ENCODE measurements at places on chromosomes 4 and X. TPM values are rescaled to one million over a fixed set of nuclear protein-coding genes. Genes with fewer than 3 reads are reported as not detected.

DNA sequence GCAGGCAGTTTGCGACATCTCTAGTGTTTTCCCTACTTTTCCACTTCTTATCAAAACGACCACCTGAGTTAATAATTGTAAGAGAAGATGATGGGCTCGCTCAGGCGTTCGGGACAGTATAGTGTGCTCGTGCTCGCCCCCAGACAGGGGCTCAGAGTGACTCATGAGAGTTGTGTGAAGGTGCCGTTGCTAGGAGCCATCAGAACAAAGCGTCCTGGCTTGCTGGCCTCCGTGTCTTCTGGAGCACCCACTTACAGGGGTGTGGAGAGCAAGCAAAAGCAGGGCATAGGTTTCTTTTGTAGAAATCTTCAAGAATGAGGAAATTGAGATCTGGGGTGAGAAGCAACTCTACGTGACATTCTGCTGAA lies 73.0 kb upstream of the ADGRG2 start:
- peak overlapping the region; percentile 76 for H3K27ac ChIP-seq
- H3K36me3 ChIP-seq: no peaks in the 10 kb centered on the region
- H3K27me3 ChIP-seq: no peaks in the 10 kb centered on the region
- peaks cover 24% of the 10 kb centered on the region for H3K4me1 ChIP-seq
- no peak for DNase-seq
- peak overlapping the region; percentile 18 for H3K4me3 ChIP-seq

DNA sequence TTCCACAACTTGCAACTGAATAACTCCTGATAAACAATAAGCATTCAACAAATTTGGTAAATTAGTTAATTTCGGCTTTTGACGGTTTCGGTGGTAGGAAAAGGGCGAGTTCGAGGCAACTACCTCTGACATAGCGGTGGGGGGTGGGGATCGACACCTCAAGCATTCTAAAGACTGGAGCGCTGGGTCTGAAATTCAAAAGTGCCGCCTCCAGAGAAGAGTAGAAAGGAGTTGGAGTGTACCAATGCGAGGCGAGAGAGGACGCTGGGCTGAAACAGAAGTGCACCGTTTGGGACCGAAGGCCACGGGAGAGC lies 725 bp downstream of the SMC1A start:
- DNase-seq: no peak
- peak overlapping the region; percentile 93 for H3K27ac ChIP-seq
- peaks cover 20% of the 10 kb centered on the region for H3K36me3 ChIP-seq
- H3K4me1 ChIP-seq: peaks cover 28% of the 10 kb centered on the region

VCX3A gene
- not detected for total RNA-seq

DNA sequence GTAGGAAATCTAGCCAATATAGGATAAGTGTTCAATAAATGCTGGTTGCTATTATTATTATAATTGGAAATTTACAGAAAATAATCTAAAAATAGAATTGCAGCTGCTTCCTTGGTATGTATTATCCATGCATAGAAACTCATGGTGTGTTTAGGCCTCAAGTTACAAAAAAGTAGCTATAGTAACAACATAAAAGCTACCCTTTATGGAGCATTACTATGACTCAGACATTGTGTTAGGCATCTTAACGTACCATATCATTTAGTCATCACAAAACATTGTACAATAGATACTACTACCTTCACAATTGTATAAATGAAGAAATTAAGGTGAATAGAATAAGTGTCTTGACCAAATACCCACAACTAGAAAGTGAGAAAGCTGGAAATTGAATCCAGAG lies 126.9 kb upstream of the NRK start:
- DNase-seq: no peak
- H3K27me3 ChIP-seq: no peaks in the 10 kb centered on the region
- H3K27ac ChIP-seq: no peak overlapping the region
- no peaks in the 10 kb centered on the region for H3K4me1 ChIP-seq

DNA sequence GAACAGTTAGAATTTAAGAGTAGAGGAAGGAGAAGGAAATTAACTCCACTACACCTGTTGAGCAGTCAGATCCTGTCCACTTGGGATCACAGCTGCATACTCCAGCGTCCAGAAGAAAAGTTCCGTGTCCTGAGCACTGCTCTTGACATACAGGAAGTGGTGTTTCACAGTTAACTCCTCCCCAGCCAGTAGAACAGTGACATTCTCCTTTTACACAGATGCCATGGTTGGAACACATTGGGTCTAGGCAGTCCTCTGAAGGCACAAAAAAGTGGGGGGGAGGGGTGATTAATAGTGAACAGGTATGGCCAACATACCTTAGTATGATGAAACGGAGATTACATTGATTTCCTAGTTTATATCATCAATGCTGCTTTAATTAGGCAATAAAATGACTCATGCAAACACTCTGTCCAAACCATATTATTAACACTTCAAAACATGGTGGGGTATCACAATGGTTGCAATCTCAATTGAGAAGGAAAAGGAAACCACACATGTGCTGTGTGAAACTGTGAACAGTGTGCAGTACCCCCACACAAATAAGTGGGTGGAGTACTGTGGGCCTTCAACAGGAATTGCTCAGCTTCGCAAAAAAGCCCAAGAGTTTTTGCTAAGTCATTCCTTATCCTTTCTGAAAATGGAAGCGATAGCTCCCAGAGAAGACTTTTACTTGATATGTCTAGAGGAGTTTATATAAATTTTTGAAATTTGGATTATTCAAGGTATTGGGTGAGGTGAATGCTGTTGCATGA lies 295.6 kb downstream of the SH2D1A start:
- H3K4me1 ChIP-seq: peaks cover 5% of the 10 kb centered on the region
- no peaks in the 10 kb centered on the region for H3K27me3 ChIP-seq
- H3K27ac ChIP-seq: no peak overlapping the region

DNA sequence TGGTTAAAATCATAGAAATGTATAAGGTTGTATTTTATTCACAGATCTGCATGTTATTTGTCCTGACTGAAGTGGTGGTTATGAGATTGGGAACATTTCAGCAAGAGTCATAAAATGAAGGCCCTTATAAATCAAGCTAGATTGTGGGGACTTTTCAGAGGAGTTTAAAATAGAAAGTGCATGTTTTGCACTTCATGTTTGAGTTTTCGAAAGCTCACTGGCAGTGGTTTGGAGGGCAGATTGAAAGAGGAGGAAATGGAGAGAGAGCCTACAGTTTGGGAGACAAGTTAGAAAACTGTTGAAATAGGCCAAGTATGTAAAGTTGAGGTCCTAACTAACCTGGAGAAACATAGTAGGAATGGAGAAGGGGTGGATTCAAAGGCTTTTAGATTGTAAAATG lies 124.9 kb downstream of the KDM6A start:
- H3K4me3 ChIP-seq: peak overlapping the region; percentile 43
- peaks cover 25% of the 10 kb centered on the region for H3K36me3 ChIP-seq
- no peak for DNase-seq
- peaks cover 33% of the 10 kb centered on the region for H3K4me1 ChIP-seq
- peak overlapping the region; percentile 79 for H3K27ac ChIP-seq
- H3K27me3 ChIP-seq: no peaks in the 10 kb centered on the region

FAM241A gene
- 1.4 TPM for total RNA-seq

CT45A6 gene
- not detected for total RNA-seq

GRCh38 chrX:93454509-93454908 lies 218.9 kb downstream of the NAP1L3 start:
- H3K4me3 ChIP-seq: no peak overlapping the region
- H3K36me3 ChIP-seq: no peaks in the 10 kb centered on the region
- no peak for DNase-seq
- no peak overlapping the region for H3K27ac ChIP-seq
- H3K4me1 ChIP-seq: no peaks in the 10 kb centered on the region

MAGEA11 gene
- total RNA-seq: not detected

DNA sequence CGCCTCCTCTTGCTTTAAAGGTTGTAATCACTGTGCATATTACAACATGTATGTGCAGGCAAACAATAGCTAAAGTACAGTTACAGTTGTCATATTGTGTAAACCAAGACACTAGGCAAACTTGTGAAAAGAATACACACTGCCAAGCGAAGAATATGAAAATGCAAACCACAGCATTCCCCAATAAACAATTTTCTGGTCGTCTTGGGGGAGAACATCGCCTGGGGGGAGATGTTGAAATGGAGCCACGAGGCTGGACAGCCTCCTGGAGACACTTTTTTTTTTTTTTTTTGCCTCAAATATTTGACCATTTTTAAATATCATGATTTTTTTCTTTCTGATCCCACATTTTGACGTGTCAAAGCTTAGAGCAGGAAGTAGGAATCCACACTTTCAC lies 51.7 kb upstream of the PDLIM3 start:
- no peak for DNase-seq
- H3K4me1 ChIP-seq: peaks cover 12% of the 10 kb centered on the region
- no peak overlapping the region for H3K4me3 ChIP-seq
- no peaks in the 10 kb centered on the region for H3K36me3 ChIP-seq

TIGD4 gene
- total RNA-seq: 0.40 TPM

DNA sequence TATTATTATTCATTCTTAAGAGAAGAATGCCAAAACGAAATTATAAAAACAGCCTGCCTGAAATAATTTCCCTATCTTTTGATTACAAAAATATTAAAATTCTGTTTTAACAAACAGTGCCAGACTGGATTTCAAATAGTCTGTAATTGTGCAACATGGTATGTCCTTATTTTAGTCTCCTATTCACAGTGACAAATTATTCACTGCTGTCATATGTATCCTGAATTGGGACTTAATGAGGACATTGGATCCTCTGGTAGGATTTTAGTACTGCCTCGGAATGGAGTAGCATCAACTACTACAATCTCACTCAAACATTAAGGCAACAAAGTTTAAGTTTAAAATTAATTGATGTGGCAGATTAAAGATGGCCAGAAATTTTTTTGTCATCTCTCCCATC lies 97.6 kb downstream of the CASK start:
- DNase-seq: no peak
- H3K27me3 ChIP-seq: no peaks in the 10 kb centered on the region
- no peak overlapping the region for H3K27ac ChIP-seq
- H3K36me3 ChIP-seq: peaks cover 27% of the 10 kb centered on the region
- H3K4me3 ChIP-seq: no peak overlapping the region
- H3K4me1 ChIP-seq: peaks cover 10% of the 10 kb centered on the region
